ENCODE measurements at places on chromosomes 3 and 15. TPM values are rescaled to one million over a fixed set of nuclear protein-coding genes. Genes with fewer than 3 reads are reported as not detected.

DNA sequence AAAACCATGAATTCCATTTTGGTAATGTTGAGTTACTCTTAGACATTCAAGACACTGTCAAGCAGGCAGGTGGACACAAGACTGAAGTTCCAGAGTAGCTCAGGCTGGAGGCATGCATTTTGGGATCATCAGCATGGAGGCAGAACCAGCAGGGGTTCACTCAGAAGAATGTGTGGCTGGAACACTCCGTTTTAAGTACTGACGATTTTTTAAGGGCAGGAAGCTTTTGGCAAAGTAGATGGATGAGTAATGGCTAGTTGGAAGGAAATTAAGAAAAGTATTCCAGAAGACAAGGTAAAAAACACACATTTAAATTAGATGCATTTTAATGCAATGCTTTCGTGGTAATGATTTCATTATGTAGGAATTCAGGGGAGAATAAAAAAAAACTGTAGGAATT, 420.4 kb downstream of the ROBO2 start:
- no peak for DNase-seq

GRCh38 chr3:83877910-83878309, 1080.9 kb upstream of the CADM2 start:
- DNase-seq, result no peak

COL6A5 gene
- not detected for total RNA-seq

SLCO2A1 gene
- not detected for total RNA-seq

GRCh38 chr15:92159906-92160841, 233.5 kb upstream of the ST8SIA2 start:
- DNase-seq, result no peak

PAQR5 gene
- total RNA-seq, result not detected

GRCh38 chr3:64687781-64688604, at the start of gene ADAMTS9:
ADAMTS9 (minus strand) TSS chr3:64688000; CDS start chr3:64687657, 343 bp downstream.
- DNase-seq, result no peak

- DNase-seq, result no peak
These were observed 22.6 kb downstream of the DCUN1D1 start for GRCh38 chr3:182957676-182958266.

DNA sequence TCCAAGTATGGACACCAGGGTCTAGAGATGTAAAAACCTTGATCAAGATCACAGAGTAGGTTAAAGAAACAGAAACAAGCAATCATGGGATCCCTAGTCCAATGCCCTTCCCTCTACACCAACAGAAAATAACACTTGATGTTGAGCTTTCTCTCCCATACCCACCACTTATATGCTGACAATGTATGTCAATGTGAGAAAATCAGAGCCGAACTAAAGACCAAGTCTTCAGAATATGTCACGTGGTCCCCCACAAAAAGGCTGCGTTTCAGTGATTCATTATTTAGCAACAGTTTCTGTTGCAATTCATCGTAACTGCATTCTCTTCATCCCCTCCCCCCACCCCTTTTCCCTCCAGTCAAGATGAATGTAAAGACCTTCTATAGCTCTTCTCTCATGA, 278.9 kb upstream of the STT3B start:
- DNase-seq, result no peak

- DNase-seq, result no peak
These were observed 149.2 kb downstream of the CNTN4 start for GRCh38 chr3:2247831-2248230.

DNA sequence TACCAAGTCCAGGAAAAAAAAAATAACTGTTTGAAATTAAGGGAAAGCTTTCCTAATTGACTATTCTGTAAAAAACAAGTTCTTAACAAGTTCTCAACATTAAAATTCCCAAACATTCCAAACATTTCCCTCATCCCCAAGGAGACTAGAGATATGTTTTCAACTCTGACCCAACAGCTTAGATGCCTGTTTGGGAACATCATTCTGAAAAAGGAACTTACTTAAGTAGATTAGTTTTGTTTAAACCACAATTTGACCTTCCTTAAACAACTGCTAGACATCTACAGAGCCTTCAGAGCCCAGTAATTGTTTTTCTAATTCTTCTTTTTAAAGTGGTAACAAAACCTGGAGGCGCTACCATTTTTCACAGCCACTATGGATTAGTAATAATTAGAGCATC, 12.8 kb downstream of the UBR1 start:
- DNase-seq, result no peak

DNA sequence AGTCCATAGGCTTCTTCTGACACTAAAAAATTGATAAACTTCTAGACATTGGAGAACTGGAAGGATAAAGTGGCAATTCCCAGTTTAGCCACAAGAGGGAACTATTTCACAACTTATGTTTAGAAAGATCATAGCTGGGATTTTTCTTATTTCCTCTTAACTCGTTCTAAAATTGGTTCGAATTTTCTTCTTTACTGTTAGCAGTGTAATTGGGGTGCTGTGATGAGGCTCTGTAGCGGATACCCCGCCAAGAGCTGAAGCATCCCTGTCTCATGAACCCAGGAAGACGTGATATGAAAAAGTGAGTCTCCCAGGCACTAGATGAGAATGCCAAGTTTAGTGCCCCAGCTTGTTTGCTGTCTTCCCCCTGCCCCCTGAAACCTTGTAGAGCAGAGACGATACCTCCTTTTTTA, 85.1 kb downstream of the PDCD6IP start:
- DNase-seq, result peak; percentile 52

- DNase-seq, result no peak
These were observed 77.1 kb upstream of the UBE2E1 start for GRCh38 chr3:23728601-23729117.

CKMT1B gene
- total RNA-seq, result not detected

SYNPR gene
- total RNA-seq, result not detected

DNA sequence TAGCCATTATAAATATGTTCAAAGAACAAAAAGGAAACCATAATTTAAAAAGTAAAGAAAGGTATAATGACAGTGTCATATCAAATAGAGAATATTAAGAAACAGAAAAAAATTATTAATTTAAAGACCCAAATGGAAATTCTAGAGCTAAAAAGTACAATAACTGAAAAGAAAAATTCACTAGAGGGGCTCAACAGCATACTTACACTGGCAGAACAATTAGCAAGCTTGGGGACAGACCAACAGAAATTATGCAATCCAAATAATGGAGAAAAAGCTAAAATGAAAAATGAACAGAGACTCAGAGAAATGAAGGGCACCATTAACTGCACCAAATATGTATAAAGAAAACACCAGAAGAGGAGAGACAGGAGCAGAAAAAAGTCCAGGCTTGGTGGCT, 13.7 kb downstream of the SPCS1 start:
- DNase-seq, result no peak

GRCh38 chr3:23329471-23330105, 126.5 kb downstream of the UBE2E2 start:
- DNase-seq, result no peak

- no peak for DNase-seq
These were observed 43.9 kb upstream of the CLRN1 start for GRCh38 chr3:151016478-151016795.

DNA sequence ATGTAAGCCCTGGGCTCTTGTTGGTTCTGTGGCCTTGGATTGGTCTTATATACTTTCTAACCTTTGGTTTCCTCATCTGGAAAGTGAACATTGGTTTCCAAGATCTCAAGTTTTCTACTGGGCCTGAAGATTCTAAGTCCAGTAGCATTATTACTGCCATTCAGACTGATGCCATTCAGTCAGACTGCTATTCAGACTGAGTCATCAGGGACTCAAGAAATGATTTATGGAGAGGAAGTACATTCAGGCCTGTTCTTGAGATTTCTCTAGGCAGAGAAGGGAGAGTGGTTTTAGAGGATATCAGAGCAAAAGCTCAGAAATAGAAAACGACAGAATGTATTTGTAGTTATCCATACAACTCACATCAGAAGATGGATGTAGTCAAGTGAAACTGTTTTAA, 557.2 kb downstream of the NR2F2 start:
- DNase-seq, result no peak

DNA sequence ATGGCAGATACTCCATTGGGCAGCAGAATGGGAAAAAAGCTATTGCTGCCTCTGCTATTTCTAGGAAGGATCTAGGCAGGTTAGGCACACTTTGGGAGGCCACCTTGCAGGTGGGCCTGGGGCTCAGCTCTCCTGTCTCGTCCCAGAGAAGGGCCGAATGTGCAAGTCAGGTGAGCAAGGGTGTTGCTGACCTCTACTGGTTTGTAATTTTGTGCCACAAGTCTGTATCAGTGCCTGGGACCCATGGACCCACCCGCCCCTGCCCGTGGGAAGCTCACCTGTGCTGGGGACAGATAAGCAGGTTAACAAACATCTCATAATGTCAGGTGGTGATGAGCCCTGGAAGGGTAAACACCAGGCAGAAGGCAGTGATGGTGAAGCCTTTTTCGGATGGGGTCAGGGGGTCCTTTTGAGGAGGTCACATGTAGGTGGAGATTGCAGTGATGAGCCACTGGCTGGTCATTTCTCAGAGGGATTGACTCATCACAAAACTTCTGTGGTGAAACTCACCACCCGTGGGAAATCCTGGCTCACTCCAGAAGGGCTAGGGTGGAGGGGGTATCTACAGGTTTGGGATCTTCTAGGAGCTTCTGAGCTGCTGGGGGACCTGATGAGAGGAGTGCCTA, 161.3 kb downstream of the KLF13 start:
- DNase-seq, result no peak

DNA sequence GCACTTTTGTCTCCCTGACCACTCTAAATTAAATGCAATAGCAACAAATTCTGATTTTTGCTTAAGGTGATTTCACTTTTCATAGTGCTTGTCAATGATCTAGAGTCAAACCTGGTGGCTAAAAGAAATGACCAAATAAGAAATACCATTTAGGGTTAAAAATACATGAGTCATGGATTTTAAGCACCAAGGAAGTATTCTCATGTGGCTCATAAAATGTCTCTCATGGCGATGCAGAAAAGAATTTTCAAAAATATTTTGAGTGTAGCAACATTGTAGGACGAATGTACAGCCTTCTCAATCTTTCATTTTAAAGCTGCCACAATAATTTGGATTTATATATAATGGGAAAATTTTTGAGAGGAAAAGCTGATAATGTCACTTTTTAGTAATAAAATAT, 193.6 kb downstream of the EPHA3 start:
- no peak for DNase-seq

PCNP gene
- total RNA-seq, result 172 TPM

DNA sequence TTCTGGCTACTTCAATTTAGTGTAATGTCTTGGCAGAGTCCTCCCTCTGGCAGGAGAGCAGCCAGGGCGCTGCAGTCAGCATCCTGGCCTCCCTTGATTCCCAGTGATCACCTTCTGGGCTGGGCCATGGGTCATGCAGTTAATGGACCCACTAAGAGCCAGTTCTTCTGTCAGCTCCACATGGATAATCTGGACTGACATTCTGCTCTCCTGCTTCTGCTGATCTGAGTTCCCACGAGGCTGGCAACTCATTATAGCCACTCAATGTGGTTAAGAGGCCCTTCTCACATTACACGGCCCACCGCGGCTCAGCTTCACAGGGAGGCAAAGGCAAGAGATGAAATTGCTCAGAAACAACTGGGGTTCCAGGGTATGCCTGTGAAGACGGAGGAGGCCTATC, 94.0 kb downstream of the WDR76 start:
- DNase-seq, result no peak

DNA sequence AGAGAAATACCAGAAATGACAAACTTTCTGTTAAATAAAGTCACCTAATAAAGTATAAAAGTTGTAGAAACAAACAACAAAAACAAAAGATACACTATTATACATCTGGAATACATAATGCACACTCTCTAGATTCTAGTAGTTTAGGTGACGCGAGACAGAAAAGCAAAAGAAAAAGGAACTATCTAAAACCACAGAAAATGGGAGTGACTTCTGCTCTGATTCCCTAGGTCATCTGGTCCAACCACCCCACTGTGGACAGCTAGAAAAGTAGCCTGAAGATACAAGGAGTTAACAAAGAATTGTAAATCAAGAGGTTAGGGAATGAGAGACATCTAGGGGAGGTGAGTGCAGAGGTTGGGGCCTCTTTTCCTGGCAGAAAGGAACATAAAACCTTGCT, 39.1 kb downstream of the DHX36 start:
- DNase-seq, result no peak

DNA sequence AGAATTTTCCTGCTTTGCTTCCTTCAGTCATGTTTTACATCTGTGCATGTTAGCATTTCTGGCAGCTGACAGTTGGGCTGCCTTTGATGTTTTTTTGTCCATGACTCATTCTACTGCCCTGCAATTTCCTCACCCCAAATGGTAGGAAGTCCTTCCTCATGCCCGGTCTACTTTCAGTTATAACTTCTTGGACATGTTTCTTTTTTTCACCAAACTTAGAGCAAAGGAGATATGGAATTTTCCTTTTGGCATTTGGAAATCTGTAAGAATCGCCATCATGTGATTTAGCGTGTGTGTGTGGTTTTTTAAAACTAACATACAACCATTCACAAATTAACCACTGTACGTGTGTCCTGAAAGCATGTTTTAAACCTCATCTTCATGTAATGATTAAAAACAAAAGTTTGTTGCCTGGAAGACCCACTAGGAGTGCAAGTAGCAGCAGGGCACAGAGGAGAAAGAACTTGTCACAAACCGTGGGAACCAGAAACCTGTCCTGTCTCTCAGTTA, 430.7 kb upstream of the CFAP20DC start:
- no peak for DNase-seq

ZIC1 gene
- not detected for total RNA-seq

- DNase-seq, result no peak
These were observed 104.6 kb upstream of the ADAMTS9 start for GRCh38 chr3:64792445-64792844.

CCR9 gene
- 0.61 TPM for total RNA-seq

- no peak for DNase-seq
These were observed at the start of gene COL7A1 for GRCh38 chr3:48595075-48595525. COL7A1 (minus strand) TSS chr3:48595329; CDS start chr3:48595159, 170 bp downstream.

DNA sequence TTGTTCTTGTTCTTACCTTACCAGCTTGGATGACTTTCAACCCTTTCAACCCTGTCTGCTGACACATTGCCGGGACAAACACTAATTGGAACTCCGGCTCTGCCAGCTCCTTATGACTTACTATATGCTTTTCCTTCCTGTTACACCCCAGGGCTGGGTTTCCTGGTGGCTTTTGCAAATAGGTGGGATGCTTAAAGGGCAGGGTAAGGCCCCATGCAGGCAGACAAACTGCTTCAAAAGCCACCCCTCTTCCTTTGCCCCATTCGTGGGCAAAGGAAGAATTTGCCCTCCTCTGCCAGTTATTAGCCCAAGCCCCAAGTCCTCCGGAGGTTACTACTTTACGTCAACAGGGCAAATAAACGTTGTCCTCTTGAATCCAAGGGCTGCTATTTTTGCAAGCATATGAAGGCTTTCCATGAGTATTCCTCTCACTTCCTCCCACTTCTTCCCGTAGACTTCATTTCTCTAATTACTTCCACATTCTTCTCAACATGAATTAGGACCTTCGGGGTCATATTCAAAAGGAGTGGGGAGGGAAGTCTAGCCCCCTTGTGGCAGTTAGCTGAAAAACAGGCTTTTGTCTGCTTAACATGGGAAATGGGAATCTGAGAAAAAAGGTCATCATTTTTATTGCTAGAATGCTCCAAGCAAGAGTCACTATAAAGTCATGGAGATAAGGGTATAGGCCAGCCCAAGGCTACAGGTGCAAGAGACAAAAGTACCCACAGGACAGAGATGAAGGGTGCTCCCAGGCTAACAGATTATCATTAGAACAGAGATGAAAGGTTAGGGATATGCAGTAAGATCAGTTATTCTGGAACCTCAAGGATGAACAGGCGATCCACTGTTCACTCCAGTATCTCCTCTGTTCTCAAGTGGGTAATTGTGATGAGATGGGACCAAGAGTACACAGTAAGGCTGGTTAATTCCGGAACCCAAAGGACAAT, 56.3 kb upstream of the FSTL1 start:
- no peak for DNase-seq
